Ovary (tissue), 10 donors: ENCODE measurements at places on chromosomes 12 and 14. TPM values are rescaled to one million over a fixed set of nuclear protein-coding genes. Genes with fewer than 3 reads are reported as not detected.

DNA sequence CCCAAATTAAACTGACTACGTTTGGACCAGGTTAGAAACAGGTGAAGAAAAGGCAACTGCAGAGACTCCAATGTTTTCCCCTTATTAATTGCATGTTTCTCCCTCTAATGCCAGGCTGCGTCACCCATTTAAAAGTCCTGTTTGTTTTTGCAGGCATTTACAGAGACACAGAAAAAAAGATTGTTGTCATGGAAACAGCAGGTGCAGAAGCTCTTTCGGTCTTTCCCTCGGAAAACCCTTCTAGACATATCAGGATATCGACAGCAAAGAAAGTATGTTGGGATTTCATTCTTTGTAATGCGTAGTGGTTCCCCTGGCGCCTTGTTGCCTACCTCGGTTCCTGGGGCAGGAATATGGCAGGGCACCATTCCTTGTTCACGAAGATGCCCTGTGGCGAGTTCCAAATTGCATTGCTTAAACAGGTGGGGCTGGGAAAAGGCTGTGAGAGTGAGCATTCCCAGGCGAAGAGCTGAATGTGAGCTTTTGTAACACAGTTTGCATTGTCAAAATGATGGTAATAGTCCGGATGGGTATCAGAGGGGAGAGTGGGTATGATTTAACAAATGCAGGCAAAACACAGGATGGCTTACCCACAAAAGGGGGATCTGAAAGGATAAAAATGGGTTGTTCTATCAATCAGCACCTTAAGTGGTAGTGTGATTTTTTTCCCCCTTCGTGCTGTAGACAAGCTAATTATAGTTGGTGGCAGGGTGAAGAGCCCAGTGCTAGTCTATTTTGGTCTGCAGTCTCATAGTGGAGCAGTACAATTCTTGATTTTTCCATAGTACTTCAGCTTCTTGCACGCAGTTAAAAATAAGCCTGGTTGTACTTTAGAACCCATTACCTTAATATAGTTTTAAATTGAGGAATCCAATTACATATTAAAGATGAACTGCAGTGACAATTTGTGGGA lies 132.4 kb downstream of the GCH1 start:
- no peak for DNase-seq
- H3K36me3 ChIP-seq, result no peaks in the 10 kb centered on the region
- H3K4me1 ChIP-seq, result peaks cover 3% of the 10 kb centered on the region
- no peak overlapping the region for H3K4me3 ChIP-seq
- no peaks in the 10 kb centered on the region for H3K27me3 ChIP-seq
- no peak overlapping the region for H3K27ac ChIP-seq

DNA sequence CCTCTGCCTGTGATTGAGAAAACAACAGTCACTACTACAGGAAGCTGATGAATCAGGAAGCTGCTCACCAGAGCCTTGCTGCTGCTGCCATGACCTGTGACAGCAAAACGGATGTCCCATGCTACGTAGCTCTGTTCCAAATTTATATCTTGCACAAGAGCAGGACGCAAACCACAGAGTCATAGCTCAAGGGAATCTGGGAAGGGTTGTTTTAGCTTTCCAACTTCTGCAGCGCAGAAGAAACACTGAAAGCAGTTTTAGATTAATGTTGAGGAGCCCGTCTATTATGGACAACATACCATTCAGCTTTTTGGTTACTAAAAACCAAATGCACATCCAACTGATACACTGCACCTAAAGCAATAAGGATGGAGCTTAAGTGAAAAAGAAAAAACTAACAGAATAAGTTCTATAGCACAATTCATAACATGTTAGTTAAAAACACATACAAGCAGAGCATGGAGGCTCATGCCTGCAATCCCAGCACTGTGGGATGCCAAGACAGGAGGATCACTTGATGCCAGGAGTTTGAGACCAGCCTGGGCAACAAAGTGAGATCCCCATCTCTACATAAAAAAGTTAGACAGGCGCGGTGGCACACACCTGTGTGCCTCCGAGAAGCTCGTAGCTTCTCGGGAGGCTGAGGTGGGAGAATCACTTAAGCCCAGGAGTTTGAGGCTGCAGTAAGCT lies 1.7 kb upstream of the ANKRD33 start:
- no peaks in the 10 kb centered on the region for H3K27me3 ChIP-seq
- H3K36me3 ChIP-seq, result no peaks in the 10 kb centered on the region
- peak; percentile 58 for DNase-seq
- H3K4me3 ChIP-seq, result no peak overlapping the region

- H3K36me3 ChIP-seq, result no peaks in the 10 kb centered on the region
- no peak for DNase-seq
- H3K4me1 ChIP-seq, result no peaks in the 10 kb centered on the region
- H3K27me3 ChIP-seq, result no peaks in the 10 kb centered on the region
- no peak overlapping the region for H3K27ac ChIP-seq
- H3K4me3 ChIP-seq, result no peak overlapping the region
These were observed 154.5 kb downstream of the EGLN3 start for GRCh38 chr14:33796356-33796755.

GRCh38 chr14:95319312-95320077 lies at the start of gene CLMN:
CLMN (minus strand) TSS chr14:95319908; CDS start chr14:95319792, 116 bp downstream.
- no peaks in the 10 kb centered on the region for H3K36me3 ChIP-seq
- H3K27ac ChIP-seq, result peak within 1 kb of the TSS; percentile 16
- H3K27me3 ChIP-seq, result no peaks in the 10 kb centered on the region
- peak within 1 kb of the TSS; percentile 88 for H3K4me3 ChIP-seq

The GOLT1B gene
- 18.4 TPM for total RNA-seq

The TSPAN11 gene
- total RNA-seq, result 1.7 TPM

The ALDH2 gene
- 103 TPM for total RNA-seq
